ENCODE measurements at places on chromosomes 7 and 10.

- peaks cover 3% of the 10 kb centered on the region for H3K4me1 ChIP-seq
- no peak overlapping the region for H3K27ac ChIP-seq
- H3K4me3 ChIP-seq = no peak overlapping the region
- no peak for DNase-seq
Observed at GRCh38 chr7:112444505-112444904, 5.8 kb upstream of the IFRD1 start.

DNA sequence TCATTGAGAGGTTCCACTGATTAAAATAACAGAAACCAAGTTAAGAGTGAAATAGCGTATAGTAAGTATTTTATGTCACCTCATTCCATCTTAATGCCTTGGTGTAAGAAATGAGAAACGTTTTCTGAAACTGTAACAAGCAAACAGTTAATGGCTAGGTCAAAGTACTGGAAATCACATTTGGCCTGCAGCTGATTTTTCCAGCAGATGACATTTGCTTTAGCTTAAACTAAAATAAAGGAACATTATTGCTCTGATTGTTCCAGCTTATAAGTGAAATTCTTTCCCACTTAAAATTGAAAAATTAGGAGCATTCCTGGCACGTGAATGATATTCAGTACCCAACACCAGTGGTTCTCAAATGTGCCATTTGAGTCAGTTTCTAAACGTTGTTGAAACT, 213.6 kb upstream of the DPP6 start:
- H3K4me3 ChIP-seq = no peak overlapping the region
- no peak for DNase-seq
- H3K36me3 ChIP-seq = no peaks in the 10 kb centered on the region
- no peaks in the 10 kb centered on the region for H3K27me3 ChIP-seq
- H3K4me1 ChIP-seq = no peaks in the 10 kb centered on the region
- no peak overlapping the region for H3K27ac ChIP-seq

GRCh38 chr7:29444267-29444666, 119.4 kb upstream of the PRR15 start:
- no peak for DNase-seq
- H3K27ac ChIP-seq = no peak overlapping the region
- no peaks in the 10 kb centered on the region for H3K36me3 ChIP-seq
- no peaks in the 10 kb centered on the region for H3K27me3 ChIP-seq

GRCh38 chr10:119749455-119749854, 23.6 kb downstream of the INPP5F start:
- H3K27me3 ChIP-seq = no peaks in the 10 kb centered on the region
- no peak for DNase-seq
- no peak overlapping the region for H3K4me3 ChIP-seq
- no peak overlapping the region for H3K27ac ChIP-seq

DNA sequence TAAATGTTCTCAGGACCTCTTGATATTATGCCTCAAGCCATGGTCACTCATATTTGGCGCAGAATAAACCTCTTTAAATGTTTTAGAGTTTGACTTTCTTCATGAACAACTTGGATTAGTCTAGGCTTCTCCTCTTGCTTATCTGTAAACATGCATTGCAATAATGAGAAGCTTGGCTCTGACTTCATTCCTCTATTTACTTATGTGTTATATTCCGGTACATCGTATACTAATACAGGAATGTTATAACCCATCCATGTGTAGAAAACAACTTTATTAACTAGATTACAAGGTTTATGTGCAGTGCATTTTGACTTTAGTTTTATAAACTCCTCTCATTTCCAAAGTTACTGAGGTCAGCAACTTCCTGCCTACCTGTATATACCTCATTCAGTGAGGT, 944.3 kb upstream of the GHITM start:
- H3K27ac ChIP-seq = no peak overlapping the region
- no peaks in the 10 kb centered on the region for H3K27me3 ChIP-seq
- DNase-seq = no peak
- H3K36me3 ChIP-seq = no peaks in the 10 kb centered on the region
- H3K4me1 ChIP-seq = no peaks in the 10 kb centered on the region
- no peak overlapping the region for H3K4me3 ChIP-seq

DNA sequence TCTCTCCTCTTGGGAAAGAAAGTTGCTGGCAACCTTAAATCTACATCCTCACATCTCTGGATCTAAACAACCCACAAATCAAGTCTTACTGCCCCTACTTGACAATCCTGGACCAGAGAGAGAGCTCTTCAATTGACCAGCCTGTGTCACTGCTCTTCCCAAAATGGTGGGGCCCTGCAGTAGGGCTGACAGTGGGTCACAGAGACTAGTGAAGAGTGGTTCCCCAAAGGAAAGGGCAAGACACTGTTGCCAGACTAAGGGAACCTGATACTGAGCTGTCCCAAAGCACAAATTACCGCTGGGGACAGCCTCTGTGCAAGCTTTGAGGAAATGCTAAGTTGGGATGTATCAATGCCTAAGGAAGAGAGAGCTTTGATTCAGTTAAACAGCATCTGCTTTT, 4.5 kb upstream of the GPRIN2 start:
- H3K36me3 ChIP-seq = no peaks in the 10 kb centered on the region
- H3K27ac ChIP-seq = no peak overlapping the region
- DNase-seq = no peak
- peaks cover 6% of the 10 kb centered on the region for H3K4me1 ChIP-seq

Data from CD4-positive, alpha-beta T cell (primary cell).